ENCODE measurements at places on chromosomes 5 and 9. TPM values are rescaled to one million over a fixed set of nuclear protein-coding genes. Genes with fewer than 3 reads are reported as not detected.

- no peak for DNase-seq
Measured at GRCh38 chr9:104025104-104025503, 69.0 kb upstream of the SMC2 start.

DNA sequence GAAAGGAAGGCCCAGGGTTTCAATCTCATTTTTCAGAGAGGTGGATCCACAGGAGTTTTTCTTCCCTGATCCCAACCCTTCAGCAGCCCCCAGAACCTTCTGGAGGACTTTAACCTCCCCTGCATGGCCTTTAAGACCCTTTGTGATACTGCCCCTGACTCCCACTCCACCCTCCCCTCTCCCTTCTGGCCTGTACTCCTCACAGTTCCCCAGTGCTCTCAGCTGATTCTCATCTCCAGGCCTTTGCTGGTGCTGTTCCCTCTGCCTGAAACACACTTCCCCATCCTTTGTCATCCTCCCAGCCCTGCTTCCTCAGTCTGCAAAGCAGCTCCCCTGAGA is 18.5 kb downstream of the NEURL1B start:
- no peak for DNase-seq

Gene FGFR4
- 54.6 TPM for total RNA-seq

Gene GFPT2
- 2.4 TPM for total RNA-seq

Gene PLAC8L1
- total RNA-seq: not detected

Measured in epithelial cell of proximal tubule (primary cell).